ENCODE measurements at places on chromosomes 6 and 20. TPM values are rescaled to one million over a fixed set of nuclear protein-coding genes. Genes with fewer than 3 reads are reported as not detected.
A peak's percentile ranks its signal among the peaks of the same experiment; 100 is the strongest.

The ZSCAN31 gene
- total RNA-seq: 15.7 TPM

The AFG1L gene
- total RNA-seq: 7.4 TPM

The SLC17A1 gene
- total RNA-seq: not detected

The PRKN gene
- total RNA-seq: 6.1 TPM

The CDSN gene
- not detected for total RNA-seq

DNA sequence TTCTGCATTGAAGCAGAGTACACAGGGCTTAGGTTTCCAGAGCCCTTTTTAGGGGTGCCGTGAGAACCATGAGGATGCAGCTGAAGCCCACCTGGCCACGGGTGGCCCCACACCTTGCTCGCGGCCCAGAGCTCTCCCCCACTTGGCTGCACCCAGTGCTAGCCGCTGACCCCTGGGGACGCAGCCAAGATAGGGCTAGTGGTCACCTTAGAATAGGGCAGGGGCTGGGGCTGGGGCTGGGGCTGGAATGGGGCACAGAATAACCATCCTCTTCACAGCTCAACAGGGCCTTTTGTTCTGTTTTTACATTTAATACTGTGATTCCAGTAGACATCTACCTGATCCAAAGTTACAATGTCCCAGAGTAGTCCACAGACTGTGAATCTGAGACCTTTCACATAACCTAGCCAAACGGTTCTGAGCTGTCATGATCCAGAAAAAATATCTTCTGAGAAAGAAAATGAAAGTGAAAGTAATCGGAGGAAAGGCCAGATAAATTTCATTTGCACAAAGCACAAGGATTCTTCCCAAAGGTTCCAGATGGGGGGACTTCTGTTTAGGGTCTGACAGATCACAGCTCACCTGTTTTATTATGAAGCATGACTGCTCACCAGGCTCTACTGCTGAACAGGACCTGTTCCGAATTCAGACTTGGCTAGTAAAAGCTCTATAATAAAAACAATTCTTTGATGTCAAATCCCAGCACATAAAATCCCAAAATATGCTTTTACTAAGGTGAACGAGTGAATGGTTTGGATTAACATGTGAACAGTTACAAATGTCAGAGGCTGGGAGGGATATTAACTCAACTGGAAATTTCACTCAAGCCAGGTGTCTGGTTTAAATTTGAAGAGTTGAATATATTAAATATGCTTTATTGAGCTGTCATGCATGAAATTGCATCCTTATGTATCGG, 401.9 kb downstream of the THBS2 start:
- no peak for DNase-seq

- no peak for DNase-seq
Measured at GRCh38 chr6:22884456-22884855, 315.1 kb downstream of the HDGFL1 start.

DNA sequence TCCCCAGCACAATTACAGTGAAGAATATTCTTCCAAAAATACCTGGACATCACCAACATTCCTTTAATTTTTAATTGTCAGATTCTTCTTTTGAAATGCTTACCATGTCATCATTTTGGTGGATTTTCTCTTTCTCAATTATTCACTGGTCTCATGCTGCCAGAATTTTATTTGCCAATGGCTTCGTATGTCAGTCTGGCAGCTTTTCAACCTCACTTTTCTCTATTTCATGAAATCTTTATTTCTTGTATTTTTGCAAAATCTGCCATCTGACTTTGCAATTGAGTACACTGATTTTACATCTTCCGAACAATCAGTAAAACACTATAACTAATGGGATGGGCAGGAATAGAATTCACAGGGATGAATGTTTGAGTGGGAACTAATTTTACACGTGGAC, 84.1 kb downstream of the BTBD9 start:
- no peak for DNase-seq

DNA sequence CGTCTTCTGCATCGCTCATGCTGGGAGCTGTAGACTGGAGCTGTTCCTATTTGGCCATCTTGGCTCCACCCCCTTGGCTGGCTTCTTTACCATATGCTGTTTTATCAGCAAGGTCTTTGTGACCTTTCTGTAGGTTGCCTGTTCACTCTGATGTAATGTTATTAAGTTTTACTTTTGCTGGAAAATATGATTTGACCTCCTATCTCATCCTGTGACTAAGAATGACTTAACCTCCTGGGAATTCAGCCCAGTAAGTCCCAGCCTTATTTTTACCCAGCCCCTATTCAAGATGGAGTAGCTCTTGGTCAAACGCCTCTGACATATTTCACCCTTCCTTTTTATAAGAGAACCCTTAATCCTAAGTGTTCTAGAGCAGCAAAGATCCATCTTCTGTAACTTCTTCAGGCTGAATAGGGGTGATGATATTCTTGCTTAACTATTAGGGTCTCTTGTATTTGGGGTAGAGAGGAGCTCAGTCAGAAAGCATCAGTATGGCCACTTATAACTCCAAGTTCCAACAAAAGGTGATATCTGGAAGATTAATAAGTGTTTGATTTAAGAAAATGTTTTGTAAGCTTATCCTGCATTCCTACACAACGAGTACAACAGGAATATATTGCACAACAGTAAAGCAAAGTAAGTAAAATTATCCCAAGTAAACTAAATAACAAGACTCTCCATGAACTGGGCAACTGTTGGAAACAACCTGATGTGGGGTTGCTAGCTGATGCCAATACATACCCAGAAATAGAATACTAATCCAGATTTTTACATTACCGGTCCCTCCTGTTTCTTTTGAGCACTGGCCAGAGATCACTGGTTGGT, 23.1 kb upstream of the HMGN3 start:
- DNase-seq: no peak

GRCh38 chr20:43959079-43959919, 44.6 kb downstream of the TOX2 start:
- DNase-seq: no peak

GRCh38 chr6:470901-471448, 79.4 kb downstream of the IRF4 start:
- no peak for DNase-seq

DNA sequence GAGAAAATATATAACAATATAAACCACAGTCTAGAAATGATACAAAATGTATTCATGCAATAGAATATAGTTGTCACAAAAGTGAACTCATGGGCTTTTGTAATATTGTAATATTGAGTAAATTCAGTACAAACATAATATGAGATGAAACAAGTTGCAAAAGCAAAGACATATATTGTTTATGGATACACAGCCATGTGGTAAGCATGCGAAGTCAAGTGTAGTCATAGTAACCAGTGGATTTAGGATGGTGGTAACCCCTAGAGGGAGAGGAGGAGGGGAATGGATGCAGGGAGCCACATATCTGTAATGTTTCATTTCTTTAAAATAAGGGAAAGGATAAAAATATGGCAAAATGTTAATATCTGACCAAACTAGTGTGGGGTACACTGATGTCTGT, 47.3 kb downstream of the ARMC2 start:
- no peak for DNase-seq

DNA sequence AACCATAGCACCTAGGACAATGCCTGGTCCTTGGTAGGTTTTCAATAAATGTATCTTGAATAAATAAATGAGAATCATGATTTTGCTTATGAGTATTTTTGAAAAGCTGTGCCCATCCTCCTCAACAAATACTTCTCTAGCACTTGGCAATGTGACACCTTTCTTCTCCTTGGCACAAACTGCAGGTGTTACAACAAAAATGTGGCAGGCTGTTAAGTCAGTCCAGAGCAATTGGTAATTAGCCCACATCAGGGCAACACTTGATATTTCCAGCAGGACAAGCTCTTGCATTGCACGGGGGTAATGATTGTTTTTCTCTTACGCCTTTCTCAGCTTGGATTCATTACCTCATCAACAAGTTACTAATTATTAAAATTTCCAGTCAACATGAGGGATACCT, 31.6 kb upstream of the SNX9 start:
- no peak for DNase-seq

DNA sequence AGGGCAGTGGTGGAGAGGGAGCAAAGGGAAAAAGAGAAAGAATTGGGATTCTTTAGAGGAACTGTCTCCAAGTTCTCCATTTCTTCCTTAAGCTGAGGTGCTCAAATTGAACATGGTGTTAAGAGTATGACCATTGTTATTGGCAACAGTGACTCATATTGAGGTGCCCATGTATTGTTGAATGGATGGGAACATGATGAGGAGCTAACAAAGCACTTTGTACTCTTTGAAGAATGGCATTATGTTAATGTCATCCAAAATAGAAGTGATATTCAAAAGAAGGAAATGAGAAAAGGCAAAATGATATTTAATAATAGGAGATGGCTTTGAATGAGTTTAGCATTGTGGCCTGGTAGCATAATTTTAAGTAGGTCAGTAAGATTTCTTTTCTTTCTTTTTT, 261.1 kb downstream of the QKI start:
- DNase-seq: no peak

- peak; percentile 79 for DNase-seq
Measured at GRCh38 chr6:124961777-124962638, at the start of gene RNF217. Gene RNF217 (plus strand): TSS chr6:124962437. CDS start chr6:124962545, 108 bp downstream.

DNA sequence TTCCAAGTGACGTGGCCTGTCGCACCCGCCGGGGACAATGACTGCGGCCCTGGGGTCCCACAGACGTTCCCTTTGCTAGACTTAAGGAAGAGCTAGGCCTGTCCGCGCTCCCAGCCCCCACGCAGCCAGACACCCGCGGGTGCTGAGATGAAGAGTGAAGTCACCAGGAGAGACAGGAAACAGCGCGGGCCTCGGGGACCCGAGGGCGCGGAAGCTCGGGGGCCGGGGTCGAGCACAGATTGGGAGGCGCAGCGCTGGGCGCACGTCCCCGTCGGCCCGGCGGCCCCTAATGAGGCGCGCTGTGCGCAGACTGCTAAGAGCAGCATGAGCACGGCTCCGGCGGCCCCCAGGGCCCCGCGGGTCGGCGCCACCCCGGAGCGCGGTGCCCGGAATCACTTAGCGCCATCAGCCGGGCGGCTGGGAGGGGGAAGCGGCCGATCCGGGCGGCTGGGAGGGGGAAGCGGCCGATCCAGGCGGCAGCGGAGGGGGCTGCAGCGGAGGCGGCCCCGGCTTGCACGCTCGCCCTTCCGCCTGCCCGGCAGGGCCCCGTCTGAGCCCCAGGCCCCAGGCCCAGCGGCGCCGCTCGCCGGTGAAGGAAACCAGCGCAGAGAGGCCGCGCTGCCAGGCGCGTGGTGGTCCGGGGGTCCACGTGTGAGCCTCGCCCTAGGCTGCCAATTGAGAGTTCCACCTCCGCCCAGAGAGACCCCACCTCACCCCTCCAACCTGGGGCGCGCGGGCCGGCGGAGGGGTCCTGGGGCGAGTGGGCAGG, 8.3 kb upstream of the AVP start:
- no peak for DNase-seq

Data from lower lobe of right lung (tissue), 2 donors.